ENCODE measurements at places on chromosomes 16 and 17.
A peak's percentile ranks its signal among the peaks of the same experiment; 100 is the strongest.

DNA sequence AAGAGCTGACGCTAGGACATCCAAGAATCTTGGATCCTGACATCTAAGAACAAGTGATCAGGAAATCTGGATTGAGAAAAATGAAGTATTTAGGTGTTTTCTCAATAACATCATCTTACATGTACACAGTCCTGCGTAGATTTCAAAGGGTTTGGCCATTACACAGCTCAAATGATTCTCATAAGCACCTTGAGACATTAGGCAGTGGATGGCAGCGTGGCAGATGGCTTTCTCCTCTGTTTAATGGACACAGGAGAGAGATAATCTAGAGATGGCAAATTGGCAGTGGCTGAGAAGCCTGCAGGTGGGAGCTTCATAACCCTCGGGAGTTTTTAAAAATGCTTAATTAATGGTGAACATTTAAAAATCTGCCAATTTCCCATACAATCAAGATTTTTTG lies 137.5 kb downstream of the ZFHX3 start:
- no peak for DNase-seq

GRCh38 chr17:19897903-19898302 lies 30.2 kb upstream of the ULK2 start:
- DNase-seq: peak; percentile 79

GRCh38 chr16:10946308-10946707 lies 1.9 kb downstream of the CLEC16A start:
- no peak for DNase-seq

- DNase-seq: no peak
Observed at GRCh38 chr16:73764321-73764720, 532.3 kb upstream of the PSMD7 start.

DNA sequence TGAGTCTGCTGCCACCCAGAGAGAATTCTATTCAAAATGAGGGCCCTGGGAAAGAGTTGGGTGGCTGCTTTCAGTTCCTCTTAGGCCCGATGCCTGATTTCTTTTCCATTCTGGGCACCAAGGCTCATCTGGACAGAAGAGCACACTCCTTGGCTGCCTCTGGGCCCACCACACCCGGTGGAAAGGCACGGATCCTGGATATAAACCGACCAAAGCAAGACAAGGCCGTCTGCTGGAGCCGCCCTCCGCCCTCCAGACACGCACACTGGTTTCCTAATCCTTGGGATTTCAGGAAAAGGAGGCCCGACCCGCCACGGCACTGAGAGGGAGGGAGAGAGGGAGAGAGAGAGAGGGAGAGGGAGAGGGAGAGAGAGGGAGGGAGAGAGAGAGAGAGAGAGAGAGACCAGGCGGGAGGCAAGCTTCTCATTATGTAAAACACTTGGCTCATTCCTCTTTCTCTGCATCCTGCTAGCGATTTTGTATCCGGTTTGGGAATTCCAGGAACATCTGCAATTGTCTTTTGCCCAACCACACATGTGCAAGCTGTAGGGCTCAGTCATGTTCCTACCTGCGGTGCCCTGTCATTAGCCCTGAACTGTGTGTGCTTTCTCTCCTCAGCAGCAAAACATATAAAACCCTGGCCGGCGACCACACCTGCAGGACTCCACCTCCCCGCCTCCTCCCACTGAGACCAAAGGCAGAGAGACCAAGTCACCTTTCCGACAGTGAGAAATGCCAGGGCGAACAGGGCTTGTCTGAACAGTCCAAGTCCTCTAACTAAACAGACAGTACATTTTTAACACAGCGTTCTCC lies 347.2 kb downstream of the SOX9 start:
- peak; percentile 64 for DNase-seq

GRCh38 chr17:80614332-80615047 lies 69.9 kb downstream of the RPTOR start:
- DNase-seq: no peak

DNA sequence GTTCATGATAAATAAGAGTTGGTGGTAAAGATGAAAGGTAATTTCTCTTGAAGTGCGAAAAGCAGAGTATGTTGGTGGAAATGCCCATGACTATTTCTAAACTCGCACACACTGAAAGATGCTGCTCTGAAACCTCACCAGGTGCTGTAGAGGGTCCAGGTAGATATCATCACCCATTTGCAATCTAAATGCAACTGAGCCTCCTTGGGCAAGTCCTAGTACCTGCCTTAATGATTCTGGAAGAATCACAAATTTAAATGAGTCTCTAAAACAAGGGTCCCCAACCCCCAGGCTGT lies 5.9 kb upstream of the MMD start:
- DNase-seq: no peak

DNA sequence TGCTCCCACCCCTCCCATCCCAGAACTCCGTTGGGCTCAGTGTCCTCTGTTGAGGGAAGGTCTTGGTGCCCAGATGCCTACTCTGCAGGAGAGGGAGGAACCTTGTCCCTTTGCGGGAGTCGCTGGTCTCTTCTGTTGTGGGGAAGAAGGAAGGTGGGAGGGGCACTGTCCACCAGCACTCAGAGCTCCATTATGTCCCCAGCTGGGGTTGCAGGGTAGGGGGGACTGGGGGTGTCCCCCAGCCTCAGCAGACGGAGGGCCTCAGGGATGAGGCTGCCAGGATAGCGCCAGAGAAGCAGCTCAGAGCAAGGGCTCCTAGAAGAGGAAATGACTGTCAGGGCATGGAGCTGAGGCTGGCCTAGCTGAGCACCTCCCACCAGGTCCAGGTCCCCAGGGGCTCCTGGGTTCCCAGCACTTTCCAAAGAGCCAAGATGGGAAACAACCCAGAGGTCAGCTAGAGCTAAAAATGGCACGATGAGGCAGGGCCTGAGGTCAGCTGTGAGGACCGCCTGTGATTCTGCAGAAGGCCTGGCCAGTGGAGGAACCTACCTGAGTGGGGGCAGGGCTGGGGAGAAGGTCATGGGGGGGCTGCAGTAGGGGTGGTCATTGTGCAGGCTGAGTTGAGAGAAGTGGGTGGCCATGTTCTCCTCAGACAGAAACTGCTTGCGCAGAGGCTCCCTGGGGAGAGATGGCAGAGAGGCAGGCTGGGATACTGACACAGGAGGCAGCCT lies 893 bp downstream of the HCFC1R1 start:
- peak; percentile 63 for DNase-seq

- DNase-seq: no peak
Observed at GRCh38 chr17:8314797-8315763, 5.0 kb downstream of the ARHGEF15 start.

DNA sequence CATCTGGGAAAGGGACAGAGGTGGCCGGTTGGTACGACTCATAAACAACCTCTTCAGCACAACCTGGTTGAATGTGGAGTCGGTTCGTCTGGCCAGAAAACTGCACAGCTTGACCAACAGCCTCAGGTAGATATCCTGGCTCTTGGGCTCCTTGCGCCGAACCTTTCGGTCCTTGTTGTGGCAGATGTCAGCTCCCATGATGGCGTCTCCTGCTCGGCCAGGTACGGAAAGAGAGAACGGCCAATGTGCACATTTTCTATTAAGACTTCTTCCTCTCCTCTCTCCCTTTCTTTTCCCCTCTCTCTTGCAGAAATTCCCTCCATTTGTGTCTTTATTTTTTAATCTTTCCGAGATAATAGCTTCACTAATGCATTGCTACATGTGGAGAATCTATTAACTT lies 41.8 kb upstream of the CNTNAP4 start:
- no peak for DNase-seq

DNA sequence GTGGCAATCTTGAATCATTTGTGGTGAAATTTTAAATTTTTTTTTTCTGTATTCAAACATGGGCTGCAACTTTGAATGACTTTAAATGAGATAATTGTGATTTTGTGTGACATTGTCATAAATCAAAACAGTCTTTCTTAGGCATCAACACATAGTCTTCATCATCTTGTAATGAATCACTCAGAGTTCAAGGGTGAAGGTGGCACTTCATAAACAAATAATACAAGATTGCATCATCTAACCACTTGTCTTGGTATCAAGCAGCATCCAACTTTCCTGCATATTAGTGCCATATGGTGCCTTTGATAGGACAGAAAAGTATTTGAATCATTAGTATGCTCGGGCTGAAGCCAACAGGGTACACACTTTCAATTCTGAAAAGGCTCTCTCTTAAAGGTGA lies 392.4 kb upstream of the GOT2 start:
- DNase-seq: no peak

- DNase-seq: no peak
Observed at GRCh38 chr17:47636273-47637030, 13.3 kb upstream of the KPNB1 start.

Data from fibroblast of skin of right quadriceps (primary cell).